ENCODE measurements at places on chromosomes 12 and 14.

GRCh38 chr12:70180130-70180529 lies 63.1 kb upstream of the CNOT2 start:
- no peak for DNase-seq

DNA sequence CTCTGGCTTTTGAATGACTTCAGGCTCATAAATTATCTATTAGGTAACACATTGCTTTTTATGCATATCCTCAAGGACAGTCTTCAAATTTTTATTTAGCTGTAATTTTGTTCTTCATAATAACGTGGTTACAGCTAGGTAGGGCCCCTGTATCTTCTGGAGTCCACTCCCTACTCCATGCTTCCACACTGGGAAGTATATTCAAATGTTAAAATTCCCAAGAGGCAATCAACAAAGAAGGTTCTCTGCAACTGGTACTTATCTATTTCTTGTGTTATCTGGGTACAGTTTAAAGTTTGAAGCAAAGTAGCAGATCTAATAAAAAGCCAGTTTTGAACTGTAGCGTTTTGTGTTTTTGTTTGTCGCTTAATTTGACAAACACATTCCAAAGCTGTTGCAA lies 20.1 kb upstream of the BAZ1A start:
- DNase-seq, result no peak

GRCh38 chr14:33509454-33509853 lies 441.4 kb downstream of the EGLN3 start:
- DNase-seq, result no peak

- no peak for DNase-seq
These were observed 55.7 kb upstream of the PRPF39 start for GRCh38 chr14:45028107-45028626.

GRCh38 chr12:71162832-71163763 lies 5.3 kb upstream of the TSPAN8 start:
- no peak for DNase-seq

- DNase-seq, result no peak
These were observed 6.8 kb downstream of the KRT74 start for GRCh38 chr12:52566847-52567291.

DNA sequence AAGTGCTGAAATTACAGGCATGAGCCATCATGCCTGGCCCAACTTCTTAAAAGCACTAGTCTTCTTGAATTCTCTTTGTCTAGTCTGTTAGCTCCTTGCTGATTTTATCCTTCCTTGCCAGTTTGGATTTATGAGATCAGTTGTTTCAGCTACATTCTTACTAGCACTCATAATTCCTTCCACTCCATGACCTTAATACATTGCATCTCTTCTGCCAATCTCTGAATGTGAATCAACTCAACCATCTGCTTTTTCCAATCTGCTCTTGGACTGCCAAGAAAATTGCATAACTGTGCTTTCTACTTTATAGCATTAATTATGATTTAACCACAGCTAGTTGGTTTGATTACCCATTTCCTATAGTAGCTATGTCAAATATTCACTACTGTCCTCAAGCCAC lies 14.9 kb upstream of the HEATR5A start:
- no peak for DNase-seq

- DNase-seq, result no peak
These were observed 8.4 kb downstream of the LRFN5 start for GRCh38 chr14:41615011-41615595.

DNA sequence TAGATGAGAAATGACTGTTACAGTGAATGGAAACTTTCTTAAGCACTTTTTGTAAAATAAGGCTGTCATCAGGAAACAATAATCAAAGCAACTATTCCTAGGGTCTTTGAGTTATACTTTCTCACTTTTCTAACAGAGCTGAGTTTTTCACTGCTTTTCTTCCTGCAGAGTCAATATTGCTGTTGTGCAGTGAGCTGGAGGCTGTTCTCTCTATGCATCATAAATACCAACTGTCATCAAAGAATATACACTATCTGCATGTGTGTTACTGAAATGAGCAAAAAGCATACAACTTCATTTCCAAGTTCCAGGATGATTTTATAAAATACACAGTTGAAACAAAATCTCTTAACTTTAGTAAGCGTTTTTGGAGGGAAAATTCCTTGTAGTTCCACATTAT lies 110.4 kb upstream of the CPSF6 start:
- DNase-seq, result no peak

GRCh38 chr12:846421-846820 lies 94.0 kb downstream of the WNK1 start:
- no peak for DNase-seq

DNA sequence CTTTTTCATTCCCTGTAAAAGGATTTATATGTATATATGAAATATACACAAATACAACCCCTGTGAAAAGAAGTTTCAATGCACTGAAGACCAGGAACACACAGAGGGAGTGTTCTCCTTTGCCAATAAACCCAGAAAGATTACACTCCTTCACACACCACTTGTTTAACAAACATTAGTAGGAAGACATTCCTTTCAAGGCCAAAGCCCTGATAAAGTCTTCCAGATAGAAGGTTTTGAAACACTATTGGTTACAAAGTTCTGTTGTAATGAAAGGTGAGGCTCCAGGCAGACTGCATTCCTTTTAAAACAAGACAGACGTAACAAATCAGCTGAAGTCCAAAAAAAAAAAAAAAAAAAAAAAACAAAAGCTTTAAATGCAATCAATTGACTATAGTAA lies 81.0 kb downstream of the PTPN21 start:
- no peak for DNase-seq

DNA sequence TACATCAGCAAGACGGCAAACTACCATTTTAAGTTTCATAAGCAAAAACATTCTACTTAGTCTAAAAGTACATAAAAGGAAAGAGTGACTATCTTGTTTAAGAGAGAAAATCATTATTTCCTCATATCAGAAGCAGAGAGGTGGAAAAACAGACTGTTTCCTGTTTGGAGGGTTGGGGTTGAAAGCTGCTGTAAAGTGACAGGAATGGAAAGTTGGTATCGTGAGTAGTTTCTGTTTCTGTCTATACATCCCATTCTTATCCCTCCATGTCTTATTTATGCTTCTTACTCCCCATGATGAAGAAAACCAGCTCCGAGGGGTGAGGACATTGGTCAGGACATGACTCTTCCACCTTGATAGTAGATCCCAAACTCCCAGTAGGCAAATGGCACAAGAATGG lies 216.5 kb downstream of the EGLN3 start:
- DNase-seq, result no peak

GRCh38 chr12:14239935-14240872 lies 125.3 kb upstream of the ATF7IP start:
- peak; percentile 17 for DNase-seq

DNA sequence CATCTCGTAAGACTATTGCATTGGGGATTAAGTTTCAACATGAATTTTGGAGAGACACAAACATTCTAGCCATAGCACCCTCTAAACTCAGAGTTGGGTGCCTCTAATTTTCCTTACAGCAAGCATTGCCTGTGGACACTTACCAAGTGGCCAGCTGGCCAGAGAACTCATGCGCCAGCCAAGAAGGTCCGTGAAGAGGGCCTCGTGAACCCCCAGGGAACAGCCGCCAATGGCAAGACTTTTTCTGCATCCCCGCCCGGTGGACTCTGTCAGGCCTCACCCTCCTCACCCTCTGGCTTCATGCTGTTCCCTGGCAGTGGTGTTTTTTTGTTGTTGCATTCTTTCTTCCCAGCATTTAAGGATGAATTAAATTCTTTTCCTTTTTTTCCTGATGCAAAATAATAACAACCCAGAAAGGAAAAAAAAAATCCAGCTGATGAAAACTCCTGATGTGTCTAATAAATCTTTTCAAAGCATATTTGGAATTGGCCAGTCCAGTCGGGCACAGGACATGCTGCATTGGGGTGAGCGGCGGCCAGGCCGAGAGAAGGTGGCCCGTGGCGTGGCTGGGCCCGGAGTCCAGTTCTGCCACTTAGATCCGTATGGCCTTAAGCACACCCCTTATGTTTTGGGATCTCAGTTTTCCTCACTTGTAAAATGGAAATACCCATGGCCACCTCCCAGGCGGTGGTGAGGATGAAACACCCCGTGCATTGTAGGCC lies 191.9 kb upstream of the DIO3 start:
- DNase-seq, result no peak

GRCh38 chr12:1436015-1436414 lies 158.4 kb downstream of the FBXL14 start:
- no peak for DNase-seq

DNA sequence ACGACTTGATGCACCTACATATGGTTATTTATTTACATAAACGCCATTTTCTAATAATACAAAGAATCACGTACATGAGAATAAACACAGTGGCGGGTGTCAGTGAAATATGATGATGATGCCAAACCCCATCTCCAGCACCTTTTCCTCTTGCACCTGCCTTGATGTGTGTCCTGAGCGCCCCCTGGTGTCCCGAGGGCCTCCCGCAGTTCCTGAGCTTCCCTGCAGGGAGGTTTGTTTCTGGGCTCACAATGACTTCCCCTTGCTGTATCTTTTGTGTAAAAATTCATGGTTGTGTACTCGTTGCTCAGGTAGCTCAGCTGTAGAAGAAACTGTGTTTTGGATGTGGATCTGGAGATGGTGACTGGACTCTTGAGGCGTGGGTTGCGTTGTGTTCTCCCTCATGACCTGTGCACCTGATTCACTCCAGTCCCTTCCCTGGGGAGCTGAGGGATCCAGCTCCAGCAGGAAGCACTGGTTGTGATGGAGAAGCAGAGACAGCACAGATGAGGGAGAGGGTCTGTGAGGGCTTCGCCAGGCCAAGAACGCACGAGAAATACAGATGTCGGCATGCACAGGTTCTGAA lies 1037.8 kb downstream of the TMEM121 start:
- peak; percentile 31 for DNase-seq

DNA sequence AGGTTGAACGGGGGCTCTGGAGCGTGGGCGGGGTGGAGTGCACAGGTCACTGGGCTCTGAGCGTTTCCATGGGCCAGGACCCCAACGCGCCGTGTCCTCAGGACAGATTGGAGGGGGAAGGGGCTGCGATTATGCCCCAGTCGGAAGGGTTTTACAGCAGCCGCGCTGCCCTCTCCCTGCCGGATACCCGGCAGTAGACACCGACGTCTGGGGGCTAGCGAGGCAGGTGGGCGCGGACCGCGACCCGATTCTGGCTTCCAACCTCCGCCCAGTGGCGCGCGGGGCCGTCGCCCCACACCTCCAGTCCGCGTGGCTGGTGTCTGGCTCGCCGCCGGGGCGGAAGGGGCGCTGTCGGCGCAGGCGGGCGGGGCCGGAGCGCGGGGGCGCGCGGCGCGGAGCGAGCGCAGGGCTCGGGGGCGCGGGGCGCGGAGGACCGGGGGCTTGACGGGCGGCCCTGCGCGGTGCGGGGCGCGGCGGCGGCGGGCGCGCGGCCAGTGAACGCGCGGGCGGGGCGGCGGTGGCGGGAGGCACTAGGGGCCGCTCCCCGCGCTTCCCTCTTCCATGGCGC lies 2.4 kb upstream of the KIF26A start:
- DNase-seq, result no peak

DNA sequence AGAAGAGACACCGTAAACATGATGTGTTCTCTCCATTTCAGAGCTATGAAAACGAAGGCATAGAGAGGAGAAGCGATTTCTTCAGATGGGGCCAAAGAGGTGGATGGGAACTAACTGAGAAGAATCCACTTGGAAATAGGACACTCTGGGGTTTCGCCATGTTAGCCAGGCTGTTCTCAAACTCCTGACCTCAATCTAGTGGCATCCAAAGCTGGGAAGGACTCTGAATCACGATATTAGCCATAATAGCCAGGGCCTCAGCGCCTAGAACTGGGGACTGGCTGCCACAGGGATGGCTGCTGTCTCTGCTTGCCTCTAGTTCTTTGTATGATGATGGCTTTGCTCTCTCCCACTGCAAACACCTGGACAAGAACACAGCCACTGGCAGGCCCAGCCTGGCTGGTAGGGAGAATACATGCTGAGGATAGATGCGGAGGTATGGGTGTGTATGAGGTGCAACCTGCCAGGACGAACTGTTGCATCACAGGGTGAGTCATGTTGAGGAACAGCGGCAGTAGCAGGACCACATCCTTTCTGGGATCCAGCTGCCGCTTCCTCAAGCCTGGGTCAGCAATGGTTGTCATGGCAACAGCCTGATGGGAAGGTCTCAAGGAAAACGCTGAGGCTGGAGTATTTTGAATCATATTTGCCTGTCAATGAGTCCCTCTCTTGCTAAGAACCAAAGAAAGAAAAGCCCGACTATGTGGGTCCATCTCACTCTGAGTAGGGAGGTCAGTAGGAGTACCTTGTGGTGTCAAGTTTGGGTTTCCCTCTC lies 31.1 kb downstream of the CCDC177 start:
- no peak for DNase-seq

DNA sequence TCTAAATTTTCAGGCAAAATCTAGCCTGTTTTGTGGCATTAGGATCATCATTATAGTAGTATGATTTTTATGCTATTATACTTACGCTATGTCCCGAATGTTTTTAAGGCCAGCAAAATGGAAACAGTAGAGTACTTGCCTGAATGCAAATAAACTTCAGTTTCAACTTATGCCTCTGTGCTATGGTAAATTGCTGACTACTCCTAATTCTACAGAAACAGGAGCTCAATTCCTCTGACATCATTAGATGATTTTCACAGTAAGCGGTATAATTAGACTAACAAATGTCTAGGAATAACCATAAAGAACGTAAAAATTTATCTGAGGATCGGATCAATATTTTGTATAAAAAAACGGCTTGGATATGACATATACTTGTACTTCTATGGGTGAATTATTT lies 270.0 kb downstream of the EGLN3 start:
- no peak for DNase-seq

DNA sequence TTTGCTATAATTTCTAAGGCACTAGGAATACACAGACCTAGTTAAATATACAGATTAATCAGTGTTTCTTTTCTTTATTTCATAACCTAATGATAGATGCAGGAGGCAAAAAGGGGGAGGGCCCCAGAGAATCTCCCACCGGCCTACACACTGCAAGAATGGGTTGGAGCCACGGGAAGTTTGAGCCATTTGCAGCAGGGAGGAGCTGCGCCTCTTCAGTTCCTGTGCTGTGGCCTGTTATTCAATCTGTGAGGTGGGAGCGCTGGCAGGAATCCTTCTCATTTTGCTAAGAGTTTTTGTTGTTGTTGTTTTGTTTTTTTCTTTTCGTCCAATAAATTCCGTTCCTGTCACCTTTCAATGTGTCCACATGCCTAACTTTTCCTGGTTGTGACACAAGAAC lies 251.3 kb upstream of the RPL10L start:
- no peak for DNase-seq

DNA sequence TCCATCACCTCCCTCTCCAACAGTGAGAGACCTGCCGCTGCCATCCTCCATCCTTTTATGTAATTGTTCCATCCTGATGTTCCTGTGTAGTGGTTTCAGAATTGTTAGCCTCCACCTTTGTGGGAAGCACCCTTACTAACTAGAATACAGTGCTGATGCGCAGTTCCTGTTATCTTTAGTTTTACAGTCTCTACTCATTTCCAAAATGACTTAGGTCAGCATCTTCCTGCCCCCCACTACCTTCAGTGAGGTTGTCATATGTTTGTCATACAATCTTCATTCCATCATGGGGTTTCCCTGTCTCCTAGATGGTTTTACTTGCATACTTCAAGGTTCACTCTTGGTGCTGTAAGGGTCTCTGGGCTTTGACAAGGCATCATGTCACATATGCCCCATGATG lies 69.8 kb downstream of the EML1 start:
- DNase-seq, result no peak
